ENCODE measurements at places on chromosomes 12 and 14.

DNA sequence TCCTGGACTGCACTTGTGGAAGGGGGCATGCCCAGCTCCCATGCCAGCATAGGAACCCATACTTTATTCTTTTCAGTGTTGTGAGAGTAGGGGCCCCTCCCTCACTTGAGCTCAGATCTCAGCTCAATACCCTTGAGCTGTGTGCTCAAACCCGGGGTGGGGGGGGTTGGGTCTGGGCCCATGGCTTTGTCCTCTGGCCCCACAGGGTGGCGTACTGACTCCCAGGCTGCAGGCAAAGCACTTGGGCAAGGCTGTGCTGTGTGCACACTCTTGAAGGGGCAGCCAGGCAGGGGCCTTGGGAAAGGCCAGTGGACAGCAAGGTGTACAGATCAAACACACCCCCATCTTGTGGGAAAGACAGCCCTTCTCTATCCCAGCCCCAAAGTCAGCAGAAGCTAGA lies 81.8 kb downstream of the WIF1 start:
- DNase-seq, result no peak

GRCh38 chr12:39103552-39104165 lies 198.3 kb upstream of the CPNE8 start:
- DNase-seq, result no peak

GRCh38 chr12:91307957-91308670 lies 125.5 kb upstream of the DCN start:
- no peak for DNase-seq

- no peak for DNase-seq
Observed at GRCh38 chr12:24478254-24478653, 470.6 kb downstream of the BCAT1 start.

GRCh38 chr14:81102217-81102616 lies 118.5 kb downstream of the GTF2A1 start:
- no peak for DNase-seq

GRCh38 chr12:117622087-117622486 lies 260.7 kb upstream of the NOS1 start:
- DNase-seq, result no peak

- no peak for DNase-seq
Observed at GRCh38 chr14:96514694-96515093, 12.5 kb downstream of the PAPOLA start.

DNA sequence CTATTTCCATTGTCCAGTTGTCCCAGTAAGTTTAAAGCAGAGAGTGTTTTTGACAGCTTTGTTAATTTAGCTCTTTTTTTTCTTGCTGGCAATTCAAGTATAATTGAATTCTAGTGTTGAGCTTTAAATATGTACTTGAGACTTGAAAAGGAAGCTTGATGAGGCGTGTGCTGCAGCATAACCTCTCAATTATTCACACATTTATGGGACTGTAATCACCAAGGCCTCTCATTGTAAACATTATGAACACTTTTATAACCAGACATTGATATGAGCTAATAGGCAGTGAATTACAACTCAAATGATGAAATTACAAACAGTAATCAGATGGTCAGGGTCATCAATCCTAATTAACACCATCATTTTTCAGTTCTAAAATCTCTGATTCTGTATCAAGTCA lies 378.0 kb upstream of the DDHD1 start:
- no peak for DNase-seq

DNA sequence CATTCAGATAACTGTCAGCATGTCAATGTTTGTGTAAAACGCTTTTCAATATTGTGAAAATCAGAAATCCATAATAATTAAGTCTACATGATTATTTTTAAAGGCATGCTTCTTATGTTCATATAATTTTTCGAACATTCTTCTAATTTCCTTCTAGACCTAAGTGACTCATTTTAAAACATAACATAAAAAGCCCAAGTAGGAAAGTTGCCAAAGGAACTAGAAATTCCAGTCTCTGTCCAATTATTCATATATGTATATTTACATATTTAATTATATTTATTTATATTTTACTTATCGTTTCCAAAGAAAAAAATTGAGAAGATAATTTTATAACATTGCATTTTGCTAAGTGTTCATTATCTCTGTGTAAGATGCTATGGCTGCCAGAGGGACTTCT lies 110.4 kb downstream of the TMTC1 start:
- no peak for DNase-seq

DNA sequence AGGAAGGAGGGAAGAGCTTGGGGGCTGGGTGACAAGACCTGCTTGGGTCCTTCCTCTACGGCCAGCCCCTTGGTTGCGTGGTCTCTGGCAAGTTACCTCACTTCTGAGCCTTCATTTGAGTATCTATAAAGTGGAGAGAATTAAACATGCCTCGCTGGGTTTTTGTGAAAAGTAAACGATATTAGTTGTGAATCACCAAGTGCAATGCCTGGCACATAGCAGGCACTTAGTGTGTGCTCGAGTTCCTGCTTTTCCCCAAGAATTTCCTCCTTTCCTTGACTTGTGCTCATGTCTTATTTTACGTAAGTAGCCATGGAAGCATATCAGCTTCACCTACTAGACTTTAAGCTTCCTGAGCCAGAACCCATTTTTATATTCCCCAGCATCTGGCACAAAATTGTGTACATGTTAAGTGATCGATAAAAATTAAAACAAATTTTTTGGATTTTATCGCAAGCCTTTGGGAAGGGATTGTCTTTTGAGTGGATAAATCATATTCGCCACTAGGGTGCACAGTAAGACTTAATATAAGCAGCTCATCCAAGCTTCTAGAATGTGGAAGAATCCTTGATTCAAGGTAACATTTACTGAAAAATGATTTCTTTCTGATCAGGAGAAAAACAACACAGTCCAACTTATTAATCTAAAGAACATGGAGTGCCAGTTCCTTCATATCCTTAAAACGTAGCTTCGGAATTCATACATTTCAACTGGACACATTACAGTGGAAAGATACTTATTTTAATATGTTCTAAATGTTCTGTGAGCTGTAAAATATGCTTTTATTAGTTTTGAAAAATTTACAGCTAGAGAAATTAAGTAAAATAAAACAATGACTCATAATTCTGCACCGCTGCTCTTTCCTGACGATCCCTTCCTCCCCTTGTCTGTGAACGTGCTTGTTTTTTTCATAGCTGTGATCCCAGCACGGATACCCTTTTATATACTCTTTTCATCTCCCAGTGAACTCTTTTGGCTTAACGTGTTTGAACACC lies 62.0 kb downstream of the SLC25A47 start:
- DNase-seq, result no peak

DNA sequence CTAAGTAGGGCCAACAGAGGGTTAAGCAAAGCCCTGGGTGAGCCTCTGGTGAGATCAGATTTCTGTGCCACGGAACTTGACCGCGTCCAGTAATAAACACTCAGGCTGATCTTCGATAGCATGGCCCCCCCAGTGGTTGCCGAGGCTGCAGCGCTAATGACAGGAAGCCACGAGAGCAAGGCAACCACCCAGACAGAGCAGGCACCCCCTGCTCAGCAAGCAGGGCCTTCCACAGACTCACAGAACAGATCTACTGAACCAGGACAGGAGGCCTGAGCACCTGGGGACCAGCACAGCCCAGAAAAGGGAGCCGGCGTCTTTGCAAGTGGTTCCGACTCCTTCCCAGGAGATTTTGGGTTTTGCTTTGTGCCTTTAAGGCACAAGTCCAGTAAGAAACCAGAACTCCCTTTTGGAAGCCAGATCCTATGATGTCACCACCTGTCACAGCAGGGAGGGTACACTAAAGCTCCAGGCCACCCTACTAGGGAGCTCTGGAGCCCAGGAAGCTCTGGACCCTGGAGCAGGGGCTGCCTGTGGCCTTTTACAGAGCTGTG lies 42.3 kb downstream of the BCL11B start:
- DNase-seq, result no peak

DNA sequence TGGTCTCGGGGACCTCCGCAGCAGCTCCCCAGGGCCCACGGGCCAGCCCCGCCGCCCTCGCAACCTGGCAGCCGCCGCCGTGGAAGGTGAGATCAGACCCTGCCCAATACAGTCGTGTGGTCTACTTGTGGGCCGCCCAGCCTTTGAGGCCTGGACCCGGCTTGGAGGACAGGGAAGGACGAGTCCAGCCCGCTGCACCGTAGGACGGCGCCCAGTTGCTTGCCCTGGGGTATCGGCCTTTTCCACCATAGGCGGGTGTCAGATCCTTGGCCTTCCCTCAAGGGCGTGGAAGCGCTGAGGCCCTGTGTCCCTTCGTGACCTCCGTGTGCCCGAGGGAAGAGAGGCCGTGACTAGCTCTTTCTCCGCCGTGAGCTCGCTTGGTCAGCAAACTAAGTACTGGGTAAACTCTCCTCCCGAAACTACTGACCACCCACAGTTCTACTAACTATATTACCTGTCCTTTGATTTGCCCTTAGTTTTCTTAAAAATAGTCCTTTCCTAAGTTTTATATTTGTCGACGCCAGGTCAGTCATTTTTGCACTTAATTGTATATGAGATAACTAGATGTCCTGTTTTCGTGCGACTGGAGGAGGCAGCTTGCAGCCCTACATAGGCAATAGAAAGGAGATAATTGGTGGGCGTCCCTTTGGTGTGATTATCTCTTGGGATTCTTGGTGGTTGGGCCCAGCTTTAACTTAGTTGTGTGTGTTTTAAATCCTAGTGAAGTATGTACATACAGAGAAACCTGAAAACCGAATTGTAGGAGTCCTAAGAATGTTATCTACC lies 757 bp downstream of the SLC25A3 start:
- DNase-seq, result no peak

GRCh38 chr14:77286576-77286975 lies 15.6 kb upstream of the NGB start:
- no peak for DNase-seq

- no peak for DNase-seq
Observed at GRCh38 chr14:87935886-87936285, 57.1 kb downstream of the GALC start.

DNA sequence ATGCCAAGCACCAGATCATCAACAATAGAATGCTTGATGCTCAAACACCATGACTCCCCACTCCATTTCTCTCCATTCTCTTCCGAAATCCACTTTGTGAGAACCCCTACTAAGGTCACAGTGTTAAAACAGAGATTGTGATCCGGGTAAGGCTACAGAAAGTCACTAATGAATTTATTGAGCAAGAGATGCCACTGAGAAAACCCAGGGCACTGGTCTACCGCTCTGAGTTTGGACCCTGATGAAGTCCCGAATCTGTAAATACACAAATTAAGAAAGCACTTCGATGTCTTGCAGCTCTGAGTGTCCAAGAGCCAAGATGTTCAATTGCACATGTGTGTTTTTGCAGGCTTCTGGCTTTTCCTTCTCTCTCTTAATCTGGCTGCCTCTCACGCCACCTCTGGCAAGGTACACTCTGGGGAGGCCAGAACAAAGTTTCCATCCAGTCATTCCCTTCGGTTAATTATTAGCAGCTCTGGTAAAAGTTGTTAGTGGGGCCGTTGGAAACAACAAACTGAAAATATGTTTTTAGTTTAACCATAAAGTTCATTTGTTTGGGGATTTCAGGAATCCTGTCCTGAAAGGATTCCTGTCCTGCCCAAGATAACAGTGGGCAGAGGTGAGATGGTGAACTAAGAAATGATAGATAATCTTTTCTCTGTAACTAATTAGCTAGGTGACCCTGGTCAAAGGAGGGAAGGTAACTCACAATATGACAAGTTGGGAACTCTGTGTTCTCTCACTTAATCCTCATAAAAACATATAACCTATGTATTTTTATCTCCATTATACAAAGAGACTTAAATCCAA lies 75.4 kb downstream of the BTG1 start:
- no peak for DNase-seq

DNA sequence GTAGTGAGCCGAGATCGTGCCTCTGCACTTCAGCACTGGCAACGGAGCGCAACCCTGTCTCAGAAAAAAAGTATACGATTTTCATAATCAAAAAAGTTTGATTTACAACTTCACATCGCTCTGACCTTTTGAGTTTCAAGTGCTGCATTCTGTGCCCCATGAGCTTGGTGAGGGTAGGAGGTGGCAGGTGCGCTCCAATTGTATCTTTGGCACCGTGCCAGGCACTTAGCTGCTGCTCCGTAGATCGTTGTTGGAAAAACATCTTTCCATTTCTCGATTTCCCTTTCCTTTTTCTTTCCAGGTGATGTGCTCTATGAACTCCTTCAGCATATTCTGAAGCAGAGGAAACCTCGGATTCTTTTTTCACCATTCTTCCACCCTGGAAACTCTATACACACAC lies 203.7 kb downstream of the ETV6 start:
- no peak for DNase-seq

- DNase-seq, result no peak
Observed at GRCh38 chr12:13964666-13965065, 16.7 kb downstream of the GRIN2B start.

GRCh38 chr14:35482994-35483515 lies 50.9 kb upstream of the INSM2 start:
- DNase-seq, result no peak

- no peak for DNase-seq
Observed at GRCh38 chr14:95071649-95072280, 85.6 kb downstream of the DICER1 start.

- DNase-seq, result no peak
Observed at GRCh38 chr14:30573226-30573814, 14.4 kb downstream of the G2E3 start.

DNA sequence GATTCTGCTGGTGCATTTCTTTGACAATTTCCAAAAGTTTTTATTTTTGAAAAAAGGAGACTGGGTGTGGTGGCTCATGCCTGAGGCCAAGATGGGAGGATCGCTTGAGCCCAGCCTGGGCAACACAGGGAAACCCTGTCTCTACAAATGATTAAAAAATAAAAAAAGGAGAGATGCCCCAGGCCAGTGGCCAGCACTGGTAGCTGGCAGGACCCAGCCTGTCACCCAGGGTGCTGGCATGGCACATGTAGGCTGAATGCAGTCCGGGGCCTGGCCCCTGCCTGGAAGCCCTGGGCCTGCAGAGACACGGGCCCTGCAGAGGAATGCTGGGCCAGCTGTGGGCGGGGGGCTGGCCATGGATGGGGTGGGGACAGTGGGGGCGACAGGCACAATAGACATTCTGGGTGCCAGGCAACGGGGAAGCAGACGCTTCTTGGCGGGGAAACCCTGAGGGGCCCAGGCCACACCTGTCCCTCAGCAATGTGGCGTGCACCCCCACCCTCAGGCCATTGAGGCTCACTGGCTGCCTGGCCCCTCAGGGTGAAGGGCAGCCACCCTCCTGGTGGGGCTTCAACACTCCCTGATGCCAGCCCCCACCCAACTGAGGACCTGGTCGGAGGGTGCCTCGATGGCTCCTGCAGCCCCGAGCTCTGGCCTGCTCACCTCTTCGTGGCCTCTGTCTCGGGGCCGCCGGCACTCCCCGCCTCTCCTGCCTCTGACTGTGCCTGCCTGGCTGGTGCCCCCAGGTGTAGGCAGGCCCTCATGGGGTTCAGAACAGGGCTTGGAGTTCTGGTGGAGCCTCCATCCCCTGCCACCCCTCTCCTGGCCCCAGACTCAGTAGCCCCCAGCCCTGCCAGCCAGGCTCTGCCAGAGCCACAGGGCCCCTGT lies 12.1 kb downstream of the TRMT61A start:
- no peak for DNase-seq

DNA sequence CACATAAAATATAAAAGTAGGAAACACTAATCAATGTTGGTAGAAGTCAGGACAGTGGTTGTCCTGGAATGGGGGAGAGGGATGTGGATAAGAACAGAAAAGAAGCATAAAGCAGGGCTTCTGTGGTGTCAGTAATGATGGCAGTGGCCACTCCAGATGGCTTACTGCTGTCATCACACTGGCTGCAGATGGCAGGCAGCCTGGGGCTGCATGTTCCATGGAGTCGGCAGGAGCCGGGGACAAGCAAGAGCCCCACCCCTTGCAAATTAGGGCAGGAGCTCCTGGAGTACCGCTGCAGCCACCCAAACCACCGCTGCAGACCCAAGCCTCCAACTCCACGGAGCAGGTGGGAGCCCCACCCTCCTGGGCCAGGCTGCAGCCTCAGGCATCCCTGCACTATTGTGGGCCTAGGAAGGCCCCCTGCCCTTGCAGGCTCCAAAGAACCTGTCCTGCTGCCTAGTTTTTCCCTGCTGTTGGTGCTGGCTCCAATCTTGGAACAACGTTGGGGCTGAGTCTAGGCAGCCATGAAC lies 28.8 kb upstream of the SLC5A8 start:
- DNase-seq, result no peak

All from stimulated activated CD4-positive, alpha-beta T cell treated with anti-CD3 and anti-CD28 coated beads, Interleukin-1b, Interleukin-23, amount 100 ng/mL, for 1 hour (primary cell).